Hematopoietic multipotent progenitor cell treated with erythropoietin and hydrocortisone succinate and interleukin-3 and kit ligand, for 17 days (in vitro differentiated cells): ENCODE measurements at places on chromosomes 13 and 19.

- no peak for DNase-seq
Measured at GRCh38 chr19:30061223-30062064, 119.4 kb downstream of the URI1 start.

- no peak for DNase-seq
Measured at GRCh38 chr19:40273469-40274360, 11.4 kb downstream of the AKT2 start.

- no peak for DNase-seq
Measured at GRCh38 chr13:40597735-40598365, 68.6 kb downstream of the FOXO1 start.

- no peak for DNase-seq
Measured at GRCh38 chr13:26348966-26349365, 95.0 kb downstream of the CDK8 start.
